ENCODE measurements at places on chromosomes 7 and 10.
A peak's percentile ranks its signal among the peaks of the same experiment; 100 is the strongest.

DNA sequence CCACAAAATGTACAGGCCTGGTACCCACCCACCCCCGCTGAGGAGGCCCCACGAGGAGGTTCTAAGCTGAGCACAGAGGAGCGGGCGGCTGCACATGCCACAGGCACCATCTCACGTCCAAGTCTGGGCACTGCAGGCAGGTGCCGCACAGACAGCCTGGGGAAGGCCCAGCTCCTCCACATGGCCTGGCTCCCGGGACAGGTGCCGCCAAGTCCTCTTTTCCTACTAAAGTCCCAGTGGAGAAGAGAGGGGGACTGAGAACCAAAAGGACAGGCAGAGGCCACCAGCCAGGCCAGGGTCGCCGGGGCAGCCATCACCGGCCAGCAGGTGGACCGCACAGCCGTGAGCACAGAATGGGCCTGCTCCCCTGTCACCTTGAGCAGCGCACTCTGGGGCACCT is 91.1 kb downstream of the MAD1L1 start:
- no peak for DNase-seq

DNA sequence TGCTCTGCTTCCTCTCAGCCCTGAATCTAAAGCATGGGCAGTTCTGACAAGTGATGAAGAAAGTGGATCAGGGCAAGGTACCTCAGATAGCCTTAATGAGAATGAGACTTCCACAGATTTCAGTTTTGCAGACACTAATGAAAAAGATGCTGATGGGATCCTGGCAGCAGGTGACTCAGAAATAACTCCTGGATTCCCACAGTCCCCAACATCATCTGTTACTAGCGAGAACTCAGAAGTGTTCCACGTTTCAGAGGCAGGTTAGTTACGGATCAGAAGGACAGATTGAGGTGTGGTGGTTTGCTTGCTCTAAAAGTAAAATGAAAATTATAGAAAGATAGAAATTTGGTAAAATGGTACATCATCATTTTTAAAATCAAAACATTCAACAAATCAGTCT is 130.4 kb downstream of the AASS start:
- no peak for DNase-seq

DNA sequence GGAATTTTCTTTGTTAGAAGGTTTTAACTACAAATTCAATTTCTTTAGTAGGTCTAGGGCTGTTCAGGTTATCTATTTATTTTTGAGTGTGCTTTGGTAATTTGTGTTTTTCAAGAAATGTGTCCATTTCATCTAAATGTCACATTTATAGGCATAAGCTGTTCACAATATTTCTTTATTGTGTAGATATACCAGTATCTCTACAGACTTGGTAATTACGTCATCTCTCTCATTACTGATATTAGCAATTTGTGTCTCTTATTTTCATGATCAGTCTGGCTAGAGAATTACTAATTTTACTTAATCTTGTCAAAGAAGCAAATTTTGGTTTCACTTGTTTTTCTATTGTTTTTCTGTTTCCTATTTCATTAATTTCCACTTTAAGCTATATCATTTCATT is 152.0 kb downstream of the RNLS start:
- DNase-seq: no peak

- DNase-seq: peak; percentile 55
Measured at GRCh38 chr10:10792681-10793080, 225.0 kb upstream of the CELF2 start.
